Hepatocyte (in vitro differentiated cells): ENCODE measurements at places on chromosomes 3 and 15. TPM values are rescaled to one million over a fixed set of nuclear protein-coding genes. Genes with fewer than 3 reads are reported as not detected.

Gene SLC9C1
- 0.03 and 0.72 TPM in 2 replicates for total RNA-seq

Gene TMEM207
- total RNA-seq, result 2.1 and 2.9 TPM in 2 replicates

Gene RFC4
- 24.8 and 28.6 TPM in 2 replicates for total RNA-seq

Gene POU1F1
- total RNA-seq, result not detected in 2 replicates

- peak; percentile 67 for DNase-seq
- H3K4me3 ChIP-seq, result no peak overlapping the region
- peak overlapping the region; percentile 15 for H3K27ac ChIP-seq
- no peaks in the 10 kb centered on the region for H3K36me3 ChIP-seq
- H3K4me1 ChIP-seq, result peaks cover 5% of the 10 kb centered on the region
Measured at GRCh38 chr3:194592798-194593752, 40.1 kb downstream of the TMEM44 start.

DNA sequence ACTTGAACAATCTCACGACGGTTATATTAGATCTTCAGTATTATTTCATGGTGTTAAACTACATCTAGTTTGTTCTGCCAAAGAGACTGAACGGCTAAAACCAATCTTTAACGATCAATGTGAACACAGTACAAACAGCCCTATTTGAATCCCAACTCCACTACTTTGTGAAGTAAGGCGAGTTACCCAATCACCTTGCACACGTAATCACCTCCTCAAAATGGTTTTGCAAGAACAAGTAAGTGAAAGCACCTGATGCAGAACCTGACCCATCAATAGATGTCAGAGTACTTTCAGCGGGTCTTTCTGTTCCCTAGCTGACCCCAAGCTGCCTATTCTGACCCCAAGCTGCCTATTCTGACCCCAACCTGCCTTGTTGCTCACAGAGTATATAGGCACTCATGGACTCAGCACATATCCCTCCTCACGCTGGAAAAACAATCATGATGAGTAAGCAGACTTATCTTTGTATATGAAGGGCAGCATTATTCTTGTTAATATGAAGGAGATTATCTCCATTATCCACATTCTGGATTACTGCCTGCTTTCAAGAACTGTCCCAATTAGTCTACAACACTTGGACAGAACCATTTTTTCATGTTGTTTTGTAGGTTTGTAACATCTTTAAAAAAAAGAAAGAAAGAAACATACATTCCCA lies 3.7 kb downstream of the KPNA1 start:
- no peak for DNase-seq
- H3K27me3 ChIP-seq, result no peaks in the 10 kb centered on the region
- H3K27ac ChIP-seq, result no peak overlapping the region
- no peak overlapping the region for H3K4me3 ChIP-seq

DNA sequence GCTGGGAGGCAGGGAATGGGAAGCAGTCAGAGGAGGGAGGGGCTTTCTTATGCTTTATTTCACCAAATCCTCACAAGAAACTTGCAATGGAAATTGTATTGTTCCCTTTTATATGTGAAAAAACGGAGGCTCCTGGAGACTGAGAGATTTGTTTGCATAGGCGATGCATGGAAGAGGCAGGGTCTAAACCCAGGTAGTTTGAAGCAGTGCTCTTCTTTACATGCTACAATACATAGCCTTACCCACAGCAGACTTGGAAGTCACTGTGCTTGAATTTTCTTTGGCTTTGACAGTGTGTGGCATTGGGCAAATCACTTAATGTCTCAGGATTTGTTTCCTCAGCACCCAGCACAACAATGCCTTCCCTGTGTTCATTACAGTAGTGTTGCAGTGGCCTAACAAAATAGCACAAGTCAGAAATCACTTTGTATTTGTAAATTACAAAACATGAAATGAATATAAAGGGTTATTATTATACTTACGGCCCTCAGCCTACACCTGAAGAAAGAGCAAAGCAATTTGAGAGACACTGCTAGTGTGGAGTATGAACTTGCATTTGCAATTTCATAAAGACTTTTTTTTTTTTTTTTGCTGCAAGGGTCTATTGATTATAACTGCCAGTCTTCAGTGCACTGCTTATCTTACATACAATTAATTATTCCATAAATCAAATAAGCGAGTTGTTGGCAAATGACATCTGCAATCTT lies 646.4 kb upstream of the KCNMB2 start:
- H3K36me3 ChIP-seq, result no peaks in the 10 kb centered on the region
- H3K27me3 ChIP-seq, result no peaks in the 10 kb centered on the region
- no peak for DNase-seq
- no peaks in the 10 kb centered on the region for H3K4me1 ChIP-seq

DNA sequence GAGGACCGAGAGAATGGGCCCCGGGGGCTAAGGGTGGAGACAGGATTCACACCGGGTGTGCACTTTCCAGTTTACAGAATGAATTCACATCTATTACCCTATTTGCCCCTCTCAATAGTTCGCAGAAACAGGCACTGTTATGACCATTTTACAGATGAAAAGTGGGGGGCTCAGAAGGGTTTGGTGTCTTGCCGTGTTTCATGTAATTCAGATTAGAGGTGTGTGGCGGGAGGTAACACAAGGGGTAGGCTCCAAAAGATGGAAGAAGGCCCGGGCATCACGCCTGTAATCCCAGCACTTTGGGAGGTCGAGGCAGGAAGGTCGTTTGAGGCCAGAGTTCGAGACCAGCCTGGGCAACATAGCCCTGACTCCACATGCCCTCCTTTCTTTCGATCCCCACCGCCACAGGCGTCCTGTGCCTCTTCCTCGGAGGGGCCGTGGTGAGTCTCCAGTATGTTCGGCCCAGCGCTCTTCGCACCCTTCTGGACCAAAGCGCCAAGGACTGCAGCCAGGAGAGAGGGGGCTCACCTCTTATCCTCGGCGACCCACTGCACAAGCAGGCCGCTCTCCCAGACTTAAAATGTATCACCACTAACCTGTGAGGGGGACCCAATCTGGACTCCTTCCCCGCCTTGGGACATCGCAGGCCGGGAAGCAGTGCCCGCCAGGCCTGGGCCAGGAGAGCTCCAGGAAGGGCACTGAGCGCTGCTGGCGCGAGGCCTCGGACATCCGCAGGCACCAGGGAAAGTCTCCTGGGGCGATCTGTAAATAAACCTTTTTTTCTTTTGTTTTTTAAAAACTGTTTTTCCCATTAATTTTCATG lies 3.4 kb downstream of the DUOXA2 start:
- no peak overlapping the region for H3K27ac ChIP-seq
- DNase-seq, result no peak
- H3K4me3 ChIP-seq, result no peak overlapping the region
- H3K27me3 ChIP-seq, result peaks cover 49% of the 10 kb centered on the region
- H3K36me3 ChIP-seq, result no peaks in the 10 kb centered on the region
- H3K4me1 ChIP-seq, result peaks cover 20% of the 10 kb centered on the region

DNA sequence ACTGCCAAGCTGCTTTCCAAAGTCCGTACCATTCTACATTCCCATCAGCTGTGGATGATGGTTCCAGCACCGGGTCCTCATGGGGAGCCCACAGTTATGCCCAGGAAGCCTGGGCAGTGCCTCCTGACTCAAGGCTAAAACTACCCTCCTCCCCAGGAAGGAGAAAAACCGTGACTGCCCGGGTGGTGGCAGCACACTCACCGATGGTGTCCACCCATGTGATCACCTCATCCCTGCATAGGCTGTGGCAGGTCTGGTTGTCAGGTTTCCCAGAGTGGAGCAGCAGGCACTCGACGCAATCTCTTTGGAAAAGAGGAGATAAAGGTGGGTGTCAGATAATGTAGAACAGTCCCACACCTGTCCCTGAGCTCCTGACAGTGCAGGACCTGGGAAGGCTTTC lies 38.6 kb downstream of the UMPS start:
- H3K36me3 ChIP-seq, result no peaks in the 10 kb centered on the region
- H3K27me3 ChIP-seq, result no peaks in the 10 kb centered on the region
- no peak overlapping the region for H3K27ac ChIP-seq
- H3K4me1 ChIP-seq, result peaks cover 32% of the 10 kb centered on the region

- no peaks in the 10 kb centered on the region for H3K36me3 ChIP-seq
- no peaks in the 10 kb centered on the region for H3K4me1 ChIP-seq
- DNase-seq, result no peak
- H3K27me3 ChIP-seq, result no peaks in the 10 kb centered on the region
- no peak overlapping the region for H3K27ac ChIP-seq
Measured at GRCh38 chr3:113103588-113103987, 107.8 kb upstream of the BOC start.

DNA sequence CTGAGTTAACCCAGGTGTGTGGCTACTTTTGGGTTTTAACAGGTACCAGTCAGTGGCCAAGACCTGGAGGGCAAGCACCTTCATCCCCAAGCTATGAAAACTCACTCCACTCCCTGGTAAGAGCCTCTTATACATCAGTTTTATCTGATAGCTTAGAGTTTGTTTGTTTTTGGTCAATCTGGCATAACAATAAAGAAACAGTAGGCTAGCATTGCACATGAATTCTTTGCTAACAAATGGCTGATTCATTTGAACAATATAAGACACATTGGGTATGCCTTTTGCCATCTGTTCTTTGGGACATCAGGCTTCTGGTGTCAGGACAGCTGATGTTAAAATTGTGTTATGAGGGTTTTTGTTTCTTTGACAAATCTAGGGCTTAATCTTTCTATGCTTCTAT lies 125.0 kb upstream of the CGNL1 start:
- peaks cover 5% of the 10 kb centered on the region for H3K36me3 ChIP-seq
- DNase-seq, result no peak
- H3K27ac ChIP-seq, result no peak overlapping the region
- no peaks in the 10 kb centered on the region for H3K4me1 ChIP-seq
- H3K27me3 ChIP-seq, result no peaks in the 10 kb centered on the region

- no peak for DNase-seq
- no peaks in the 10 kb centered on the region for H3K36me3 ChIP-seq
- H3K4me1 ChIP-seq, result no peaks in the 10 kb centered on the region
- no peak overlapping the region for H3K4me3 ChIP-seq
Measured at GRCh38 chr15:80635953-80636352, 59.2 kb upstream of the ABHD17C start.

DNA sequence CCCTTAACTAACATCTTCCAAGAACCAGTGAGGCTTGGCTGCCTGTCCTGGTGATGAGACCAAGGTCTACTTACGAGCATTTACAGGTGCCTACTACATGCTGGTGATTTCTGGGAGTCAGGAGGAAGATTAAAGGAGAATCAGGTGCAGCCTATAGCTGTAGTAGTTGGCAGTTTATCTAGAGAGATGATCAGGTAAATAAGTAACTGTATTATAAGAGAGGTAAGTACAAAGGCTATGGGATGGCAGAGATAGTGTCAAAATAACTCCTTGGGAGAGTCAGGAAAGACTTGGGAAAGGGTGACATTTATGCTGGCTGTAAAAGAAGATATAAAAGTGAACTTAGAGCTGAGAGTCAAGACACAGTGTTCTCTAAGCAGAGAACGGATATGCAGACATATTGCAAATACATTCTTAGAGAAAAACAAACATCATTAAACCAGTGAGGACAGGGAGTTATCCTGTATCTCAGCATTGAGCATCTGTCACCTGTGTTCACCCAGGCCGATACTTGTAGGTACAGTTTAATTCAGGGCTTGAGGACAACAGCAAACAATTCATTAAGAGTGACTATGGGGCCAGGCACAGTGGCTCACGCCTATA lies 49.7 kb upstream of the ACP3 start:
- no peaks in the 10 kb centered on the region for H3K4me1 ChIP-seq
- H3K27ac ChIP-seq, result no peak overlapping the region
- no peak overlapping the region for H3K4me3 ChIP-seq
- DNase-seq, result no peak
- H3K36me3 ChIP-seq, result no peaks in the 10 kb centered on the region

- H3K4me3 ChIP-seq, result no peak overlapping the region
- H3K36me3 ChIP-seq, result no peaks in the 10 kb centered on the region
- H3K27me3 ChIP-seq, result no peaks in the 10 kb centered on the region
- H3K4me1 ChIP-seq, result peaks cover 12% of the 10 kb centered on the region
- no peak for DNase-seq
Measured at GRCh38 chr3:55164191-55164590, 236.3 kb upstream of the LRTM1 start.

GRCh38 chr3:184549796-184550577 lies 11.6 kb upstream of the EPHB3 start:
- no peak for DNase-seq
- H3K36me3 ChIP-seq, result no peaks in the 10 kb centered on the region
- H3K27me3 ChIP-seq, result no peaks in the 10 kb centered on the region

DNA sequence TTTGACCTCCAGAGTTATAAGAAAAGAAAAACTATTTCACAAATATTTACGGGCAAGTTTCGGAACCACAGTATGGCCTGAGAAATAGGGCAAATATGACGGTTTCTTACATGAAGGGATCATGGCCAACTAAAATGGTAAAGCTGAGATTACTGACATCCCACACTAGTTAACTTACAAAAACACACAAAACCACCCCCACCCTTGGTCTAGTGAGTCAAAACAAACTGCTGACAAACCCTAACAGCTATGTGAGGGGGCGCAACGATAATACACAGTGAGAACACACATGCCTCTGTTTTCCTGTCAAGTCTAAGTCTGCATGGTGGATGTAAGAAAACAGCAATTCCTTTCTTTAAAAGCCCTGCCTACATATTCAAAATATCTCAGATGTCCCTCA lies 32.3 kb downstream of the CBLB start:
- H3K4me1 ChIP-seq, result peaks cover 7% of the 10 kb centered on the region
- no peak overlapping the region for H3K27ac ChIP-seq
- H3K4me3 ChIP-seq, result no peak overlapping the region
- no peaks in the 10 kb centered on the region for H3K27me3 ChIP-seq
- H3K36me3 ChIP-seq, result no peaks in the 10 kb centered on the region

GRCh38 chr3:183664913-183665381 lies 29.5 kb downstream of the KLHL24 start:
- no peaks in the 10 kb centered on the region for H3K36me3 ChIP-seq
- no peaks in the 10 kb centered on the region for H3K4me1 ChIP-seq
- H3K4me3 ChIP-seq, result no peak overlapping the region
- H3K27ac ChIP-seq, result no peak overlapping the region

- H3K27ac ChIP-seq, result no peak overlapping the region
- H3K4me3 ChIP-seq, result no peak overlapping the region
- H3K36me3 ChIP-seq, result no peaks in the 10 kb centered on the region
Measured at GRCh38 chr15:99764522-99764921, 31.3 kb upstream of the LYSMD4 start.

GRCh38 chr3:28547677-28548076 lies 199.1 kb upstream of the AZI2 start:
- H3K4me1 ChIP-seq, result no peaks in the 10 kb centered on the region
- no peaks in the 10 kb centered on the region for H3K36me3 ChIP-seq
- no peaks in the 10 kb centered on the region for H3K27me3 ChIP-seq
- DNase-seq, result no peak

GRCh38 chr15:69629631-69630161 lies 177.1 kb downstream of the RPLP1 start:
- H3K27ac ChIP-seq, result no peak overlapping the region
- H3K4me3 ChIP-seq, result no peak overlapping the region
- no peaks in the 10 kb centered on the region for H3K4me1 ChIP-seq
- no peak for DNase-seq
- no peaks in the 10 kb centered on the region for H3K36me3 ChIP-seq

GRCh38 chr3:58521917-58522631 lies 14.9 kb downstream of the ACOX2 start:
- no peaks in the 10 kb centered on the region for H3K27me3 ChIP-seq
- H3K4me1 ChIP-seq, result peaks cover 55% of the 10 kb centered on the region
- DNase-seq, result peak; percentile 67
- H3K4me3 ChIP-seq, result no peak overlapping the region
- H3K27ac ChIP-seq, result peak overlapping the region; percentile 71
- no peaks in the 10 kb centered on the region for H3K36me3 ChIP-seq
